Vein endothelial cell (primary cell): ENCODE measurements at places on chromosomes 16 and 17. TPM values are rescaled to one million over a fixed set of nuclear protein-coding genes. Genes with fewer than 3 reads are reported as not detected.

TEX14 gene
- total RNA-seq, result under 0.01 TPM in 2 replicates

CCL2 gene
- total RNA-seq, result 424 and 431 TPM in 2 replicates

GALR2 gene
- total RNA-seq, result not detected in 2 replicates

GLYR1 gene
- total RNA-seq, result 67.2 and 69.6 TPM in 2 replicates

IRX6 gene
- not detected in 2 replicates for total RNA-seq

ZP2 gene
- total RNA-seq, result not detected in 2 replicates

SLC12A3 gene
- total RNA-seq, result not detected in 2 replicates

KCNJ2 gene
- total RNA-seq, result 7.8 and 13.8 TPM in 2 replicates
